ENCODE measurements at places on chromosomes 4 and X.

GRCh38 chr4:10877076-10877475, 192.5 kb upstream of the CLNK start:
- no peaks in the 10 kb centered on the region for H3K36me3 ChIP-seq
- no peaks in the 10 kb centered on the region for H3K4me1 ChIP-seq
- DNase-seq: no peak
- H3K27me3 ChIP-seq: no peaks in the 10 kb centered on the region
- no peak overlapping the region for H3K27ac ChIP-seq

GRCh38 chr4:82084747-82085146, 289.0 kb downstream of the HNRNPD start:
- H3K4me1 ChIP-seq: no peaks in the 10 kb centered on the region
- H3K27ac ChIP-seq: no peak overlapping the region
- H3K4me3 ChIP-seq: no peak overlapping the region
- no peaks in the 10 kb centered on the region for H3K36me3 ChIP-seq
- DNase-seq: no peak

DNA sequence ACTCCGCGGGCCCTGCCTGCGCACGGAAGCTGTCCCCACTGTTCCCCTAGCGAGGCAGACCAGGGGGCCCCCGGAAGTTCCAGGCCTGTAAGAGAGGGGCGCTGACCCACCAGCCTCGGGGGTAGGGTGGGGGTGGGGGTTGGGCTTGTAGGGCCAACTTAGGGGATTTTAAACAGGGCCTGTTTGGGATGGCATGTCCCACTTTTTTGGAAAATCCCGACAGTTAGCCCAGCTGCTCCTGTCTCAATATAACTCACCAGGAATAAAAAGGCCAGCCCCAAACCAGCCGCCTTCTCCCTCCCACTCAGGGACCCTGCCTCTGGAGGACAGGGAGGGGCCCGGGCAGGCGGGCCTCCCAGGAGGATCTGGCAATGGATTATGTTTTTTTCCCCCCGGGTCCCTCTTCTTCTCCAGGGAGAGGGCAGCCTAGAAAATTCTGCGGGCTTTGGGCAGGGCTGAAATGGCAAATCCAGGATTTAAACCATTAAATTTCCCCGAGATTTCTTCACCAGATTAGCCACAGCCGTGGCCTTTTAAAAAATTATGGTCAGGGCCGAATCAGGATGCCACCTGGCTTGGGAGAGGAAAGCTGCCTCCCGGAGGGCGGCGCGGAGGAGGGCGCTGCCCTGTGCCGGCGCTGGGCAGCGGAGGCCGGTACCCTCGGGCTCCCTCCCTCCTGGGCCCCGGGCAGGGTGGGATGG, 957 bp downstream of the PPP2R2C start:
- no peaks in the 10 kb centered on the region for H3K36me3 ChIP-seq
- peaks cover 8% of the 10 kb centered on the region for H3K4me1 ChIP-seq
- peaks cover 84% of the 10 kb centered on the region for H3K27me3 ChIP-seq
- peak; percentile 34 for DNase-seq
- no peak overlapping the region for H3K27ac ChIP-seq

- H3K4me3 ChIP-seq: peak overlapping the region; percentile 77
- H3K4me1 ChIP-seq: peaks cover 30% of the 10 kb centered on the region
- H3K36me3 ChIP-seq: peaks cover 29% of the 10 kb centered on the region
- peaks cover 4% of the 10 kb centered on the region for H3K27me3 ChIP-seq
- DNase-seq: peak; percentile 75
Measured at GRCh38 chrX:131763674-131764073, 219.8 kb downstream of the OR13H1 start.

DNA sequence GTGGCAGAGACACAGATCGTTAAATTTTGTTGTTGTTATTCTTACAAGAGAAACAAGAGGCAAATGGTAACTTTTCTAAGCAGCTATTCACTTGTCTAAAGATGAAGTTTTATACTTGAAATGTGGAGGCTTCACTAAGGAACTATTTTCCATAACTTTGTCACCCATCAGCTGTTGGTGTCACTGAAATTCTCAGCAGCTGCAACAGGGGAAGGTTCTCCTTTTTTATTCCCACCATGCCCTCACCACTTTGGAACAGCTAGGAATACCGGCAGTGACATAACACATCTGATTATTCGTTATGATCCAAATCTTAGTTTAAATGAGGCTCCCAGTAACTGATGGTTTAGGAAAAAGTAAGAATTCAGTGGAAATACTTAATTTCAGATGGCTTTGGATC, 147.0 kb upstream of the LEF1 start:
- peaks cover 31% of the 10 kb centered on the region for H3K4me1 ChIP-seq
- H3K36me3 ChIP-seq: no peaks in the 10 kb centered on the region
- DNase-seq: no peak
- no peaks in the 10 kb centered on the region for H3K27me3 ChIP-seq
- no peak overlapping the region for H3K4me3 ChIP-seq

GRCh38 chr4:41507291-41507947, 30.5 kb upstream of the LIMCH1 start:
- no peak overlapping the region for H3K4me3 ChIP-seq
- H3K4me1 ChIP-seq: no peaks in the 10 kb centered on the region
- H3K27me3 ChIP-seq: no peaks in the 10 kb centered on the region
- no peak overlapping the region for H3K27ac ChIP-seq
- no peak for DNase-seq

DNA sequence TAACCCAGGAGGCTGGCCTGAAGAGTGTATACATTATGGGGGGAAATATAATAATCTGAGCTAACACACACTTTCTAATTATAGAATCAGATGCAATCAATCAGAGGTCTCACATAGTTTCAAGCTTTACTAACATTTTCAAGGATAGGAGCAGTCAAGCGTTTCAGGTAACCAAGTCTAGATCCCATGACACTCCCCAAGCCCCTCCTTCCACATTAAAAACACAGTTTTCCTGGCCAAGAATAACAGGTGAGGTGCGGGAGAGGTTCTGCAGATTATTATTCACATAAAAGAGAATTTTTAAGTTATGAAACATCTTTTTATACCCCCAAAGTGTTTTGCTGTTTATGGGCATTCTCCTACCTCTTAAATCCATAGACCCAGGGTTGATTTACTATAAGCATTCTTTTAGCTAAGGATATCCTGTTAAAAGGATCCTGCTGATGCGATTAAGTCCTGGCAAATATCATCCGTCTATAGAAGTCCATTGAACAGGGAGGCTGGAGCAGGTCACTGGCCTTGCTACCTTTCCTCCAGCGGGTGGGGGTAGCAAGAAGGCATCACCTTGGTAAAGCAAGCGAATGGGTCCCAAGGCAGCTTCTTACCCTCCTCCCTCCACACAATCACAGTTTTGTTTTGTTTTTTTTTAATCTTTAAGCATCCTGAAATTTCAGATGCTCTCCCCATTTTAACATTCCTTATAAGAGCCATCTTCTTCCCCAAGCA, 104.7 kb upstream of the GPM6A start:
- DNase-seq: no peak
- H3K36me3 ChIP-seq: no peaks in the 10 kb centered on the region
- no peaks in the 10 kb centered on the region for H3K4me1 ChIP-seq
- peaks cover 4% of the 10 kb centered on the region for H3K27me3 ChIP-seq

- no peak overlapping the region for H3K4me3 ChIP-seq
- H3K27ac ChIP-seq: no peak overlapping the region
- DNase-seq: no peak
- no peaks in the 10 kb centered on the region for H3K4me1 ChIP-seq
- no peaks in the 10 kb centered on the region for H3K36me3 ChIP-seq
Measured at GRCh38 chr4:156596026-156596425, 375.6 kb downstream of the PDGFC start.

DNA sequence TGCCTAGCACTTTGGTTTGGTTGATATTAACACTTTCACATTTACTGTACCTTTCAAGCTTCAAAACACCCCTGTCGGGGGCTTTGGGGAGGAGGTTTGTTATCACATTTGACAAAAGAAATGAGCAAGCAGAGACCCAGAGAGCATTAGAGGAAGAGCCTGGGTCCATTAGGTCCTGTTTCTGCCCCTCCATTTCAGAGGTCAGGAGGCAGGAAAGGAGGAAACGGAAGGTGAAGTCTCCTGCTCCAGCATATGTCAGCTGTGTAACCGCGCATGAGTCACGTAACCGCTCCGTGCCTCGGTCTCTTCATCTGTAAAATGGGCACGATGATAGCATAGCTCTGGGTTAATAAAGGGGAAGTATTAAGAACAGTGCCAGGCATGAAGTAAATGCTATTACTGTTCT, 201.9 kb upstream of the BCOR start:
- no peak overlapping the region for H3K4me3 ChIP-seq
- no peak overlapping the region for H3K27ac ChIP-seq
- H3K4me1 ChIP-seq: peaks cover 30% of the 10 kb centered on the region
- peaks cover 60% of the 10 kb centered on the region for H3K27me3 ChIP-seq
- no peaks in the 10 kb centered on the region for H3K36me3 ChIP-seq
- DNase-seq: no peak

DNA sequence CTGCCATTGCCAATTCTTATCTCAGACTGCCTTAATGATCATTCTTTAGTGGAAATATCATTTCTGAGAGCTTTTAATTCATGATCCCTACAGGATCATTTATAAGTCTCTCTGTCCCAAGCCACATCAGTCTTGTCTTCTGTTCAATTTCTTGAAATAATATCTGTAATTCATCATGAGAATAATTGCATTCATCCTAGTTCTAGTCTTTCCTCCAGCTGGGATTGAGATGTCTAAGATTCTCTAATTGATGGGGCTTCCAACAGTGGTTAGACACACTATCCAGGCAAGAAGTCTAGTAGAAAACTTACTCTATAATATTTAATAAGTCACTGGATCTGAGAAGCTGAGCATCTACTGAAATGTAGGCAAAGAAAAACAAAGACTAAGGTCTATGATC, 854.7 kb upstream of the ADGRL3 start:
- no peaks in the 10 kb centered on the region for H3K36me3 ChIP-seq
- H3K27ac ChIP-seq: no peak overlapping the region
- no peaks in the 10 kb centered on the region for H3K27me3 ChIP-seq
- no peaks in the 10 kb centered on the region for H3K4me1 ChIP-seq
- DNase-seq: no peak
- H3K4me3 ChIP-seq: no peak overlapping the region

DNA sequence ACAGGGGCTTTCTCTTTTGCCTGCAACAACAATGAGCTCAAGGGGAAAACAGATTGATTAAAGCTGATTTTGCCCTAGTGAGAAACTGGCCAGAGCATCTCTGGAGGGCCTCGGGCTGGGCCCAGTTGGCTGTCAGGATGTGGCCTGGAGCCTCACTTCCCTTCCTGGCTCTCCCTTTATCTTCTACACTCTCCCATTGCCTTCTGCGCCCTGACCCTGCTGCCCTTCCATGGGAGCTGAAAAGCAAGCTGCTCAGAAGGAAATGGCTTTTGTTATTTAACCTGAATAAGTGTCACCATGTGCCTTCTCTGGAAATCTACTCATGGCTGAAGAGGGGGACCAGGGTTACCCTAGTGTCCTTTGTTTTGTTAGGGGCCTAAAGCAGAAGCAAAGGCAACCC, 43.8 kb downstream of the NHSL2 start:
- H3K4me3 ChIP-seq: no peak overlapping the region
- DNase-seq: no peak

GRCh38 chr4:6893449-6894085, 16.1 kb upstream of the TBC1D14 start:
- peak overlapping the region; percentile 44 for H3K27ac ChIP-seq
- peaks cover 12% of the 10 kb centered on the region for H3K36me3 ChIP-seq
- H3K4me3 ChIP-seq: no peak overlapping the region

DNA sequence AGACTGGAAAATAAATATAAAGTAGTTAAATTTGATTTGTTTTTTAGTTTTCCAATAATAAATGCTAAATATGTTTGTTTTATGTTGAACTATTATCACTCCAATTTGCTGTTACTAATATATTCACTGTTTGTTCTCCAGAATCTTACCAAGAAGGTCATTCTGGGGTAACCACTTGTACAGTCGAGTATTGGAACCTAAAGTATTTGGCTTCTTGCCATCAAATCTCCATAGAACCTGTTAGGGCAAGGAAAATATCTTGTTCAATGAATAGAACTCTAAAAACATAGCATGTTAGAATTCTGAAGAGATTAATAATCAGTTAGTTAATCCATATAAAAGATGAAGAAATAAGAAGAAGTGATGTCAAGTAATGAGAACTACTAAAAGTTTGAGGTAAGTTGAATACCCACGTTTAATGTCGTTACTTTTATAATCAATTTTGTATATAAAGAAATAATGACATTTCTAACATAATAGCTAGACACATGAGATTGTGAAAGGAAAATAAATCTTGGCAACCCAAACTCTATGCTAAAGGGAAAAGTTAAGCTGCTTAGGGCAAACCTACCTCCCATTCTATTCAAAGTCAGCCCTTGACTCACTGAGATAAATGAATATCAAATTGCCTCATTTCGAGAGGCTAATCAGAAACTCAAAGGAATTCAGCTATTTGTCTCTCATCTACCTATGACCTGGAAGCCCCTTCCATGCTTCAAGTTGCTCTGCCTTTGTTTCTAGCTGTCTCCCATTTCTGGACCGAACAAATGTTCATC, 15.3 kb downstream of the UGT2B15 start:
- no peak overlapping the region for H3K27ac ChIP-seq
- peaks cover 2% of the 10 kb centered on the region for H3K27me3 ChIP-seq
- H3K4me3 ChIP-seq: no peak overlapping the region
- H3K36me3 ChIP-seq: no peaks in the 10 kb centered on the region

DNA sequence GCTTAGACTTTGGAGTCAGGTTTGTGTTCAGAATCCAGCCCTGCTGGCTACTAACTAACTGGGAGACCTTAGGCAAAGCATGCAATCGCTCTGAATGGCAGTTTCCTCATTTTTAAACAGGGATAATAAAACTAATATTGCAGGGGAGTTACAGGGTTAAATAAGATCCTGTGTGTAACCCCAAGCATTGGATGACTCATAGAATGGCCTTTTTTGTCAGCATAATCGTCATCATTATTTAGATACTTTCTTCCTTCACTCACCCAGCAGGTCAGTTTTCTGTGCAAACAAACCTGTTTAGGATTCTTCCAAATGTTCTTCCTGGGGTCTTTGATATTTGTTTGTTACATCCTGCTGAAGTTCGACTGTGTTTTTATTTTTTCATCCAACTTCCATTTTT, 208.2 kb downstream of the EVC2 start:
- H3K36me3 ChIP-seq: no peaks in the 10 kb centered on the region
- no peaks in the 10 kb centered on the region for H3K4me1 ChIP-seq
- H3K27me3 ChIP-seq: no peaks in the 10 kb centered on the region
- H3K27ac ChIP-seq: no peak overlapping the region

DNA sequence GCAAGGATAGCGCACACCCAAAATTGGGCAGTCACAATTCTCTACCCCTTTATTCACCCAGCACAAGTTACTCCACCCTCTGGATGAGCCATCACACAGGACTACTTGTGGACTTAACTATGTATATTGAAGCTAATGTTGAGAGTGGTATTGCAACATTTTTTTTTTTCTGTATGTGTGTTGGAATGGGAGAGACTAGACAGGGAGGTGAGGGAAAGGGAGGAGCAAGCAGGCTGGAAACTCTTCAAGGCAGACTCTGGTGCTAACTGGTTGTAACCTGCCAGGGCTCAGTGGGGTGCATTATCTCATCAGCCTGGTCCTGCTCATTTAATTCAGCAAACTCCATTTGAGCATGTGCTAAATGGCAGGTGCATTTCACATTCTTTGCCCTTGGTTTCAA, 18.4 kb upstream of the CWH43 start:
- H3K4me1 ChIP-seq: peaks cover 7% of the 10 kb centered on the region
- H3K4me3 ChIP-seq: no peak overlapping the region
- H3K27ac ChIP-seq: no peak overlapping the region
- no peaks in the 10 kb centered on the region for H3K36me3 ChIP-seq

- H3K36me3 ChIP-seq: peaks cover 26% of the 10 kb centered on the region
- H3K27me3 ChIP-seq: peaks cover 9% of the 10 kb centered on the region
- peak overlapping the region; percentile 99 for H3K27ac ChIP-seq
- H3K4me3 ChIP-seq: peak overlapping the region; percentile 90
- DNase-seq: no peak
Measured at GRCh38 chrX:54045563-54046228, 1.4 kb upstream of the PHF8 start.
